ENCODE measurements at places on chromosomes 2 and 18. TPM values are rescaled to one million over a fixed set of nuclear protein-coding genes. Genes with fewer than 3 reads are reported as not detected.
A peak's percentile ranks its signal among the peaks of the same experiment; 100 is the strongest.

DNA sequence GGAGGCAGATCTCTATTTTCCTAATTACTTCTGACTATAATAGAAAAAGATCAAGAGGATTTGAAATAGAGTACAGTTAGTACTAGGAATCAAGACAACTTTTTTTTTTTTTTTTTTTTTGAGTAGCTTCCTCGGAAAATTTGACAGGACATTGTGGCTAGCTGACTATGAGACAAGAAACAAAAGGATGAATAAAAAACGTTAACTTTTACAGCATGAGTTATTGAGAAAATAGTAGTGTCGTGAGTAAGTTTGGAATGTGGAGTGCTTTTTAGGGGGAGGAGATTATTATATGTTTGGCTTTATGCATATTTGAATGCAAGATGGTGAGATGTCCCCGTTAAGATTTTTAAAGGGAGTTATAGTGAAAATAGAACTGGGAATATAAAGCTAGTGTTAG lies 27.7 kb upstream of the CPS1 start:
- DNase-seq, result no peak

GRCh38 chr18:73980289-73980979 lies 167.2 kb downstream of the FBXO15 start:
- peak; percentile 56 for DNase-seq

DNA sequence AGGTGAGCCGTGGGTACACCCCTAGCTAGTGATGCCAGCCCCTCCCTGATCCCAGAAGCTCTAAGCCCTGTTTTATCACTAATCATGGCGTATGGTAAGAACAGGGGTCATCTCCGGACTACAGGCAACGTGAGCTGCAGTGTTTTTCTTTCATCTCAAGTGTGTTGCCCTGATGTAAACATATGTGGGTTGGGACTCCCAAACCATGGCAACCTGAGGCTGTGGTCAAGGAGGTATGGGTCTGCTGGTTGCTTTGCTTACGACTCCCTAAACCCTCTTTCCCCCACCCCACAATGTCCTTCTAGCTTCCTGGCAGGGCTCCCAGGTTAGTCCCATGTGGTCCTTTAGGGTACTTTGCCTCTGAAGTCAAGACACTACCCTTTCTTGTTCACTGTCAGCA lies 53.6 kb upstream of the AFF3 start:
- no peak for DNase-seq

DNA sequence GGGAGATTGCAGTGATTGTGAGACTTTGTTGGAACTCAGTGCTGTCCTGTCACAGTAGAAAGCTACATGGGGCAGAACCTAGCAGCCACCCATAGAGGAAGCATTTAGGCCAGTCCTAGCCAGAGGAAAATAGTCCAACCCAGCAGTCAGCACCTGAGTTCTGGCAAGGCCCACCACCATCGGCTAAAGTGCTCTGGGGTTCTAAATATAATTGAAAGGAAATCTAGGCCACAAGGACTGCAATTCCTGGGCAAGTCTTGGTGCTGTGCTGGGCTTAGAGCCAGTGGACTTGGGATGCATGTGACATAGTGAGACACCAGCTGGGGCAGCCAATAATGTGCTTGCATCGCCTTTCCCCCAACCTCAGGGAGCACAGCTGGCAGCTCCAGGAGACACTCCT lies 28.9 kb upstream of the ACTR2 start:
- DNase-seq, result no peak

DNA sequence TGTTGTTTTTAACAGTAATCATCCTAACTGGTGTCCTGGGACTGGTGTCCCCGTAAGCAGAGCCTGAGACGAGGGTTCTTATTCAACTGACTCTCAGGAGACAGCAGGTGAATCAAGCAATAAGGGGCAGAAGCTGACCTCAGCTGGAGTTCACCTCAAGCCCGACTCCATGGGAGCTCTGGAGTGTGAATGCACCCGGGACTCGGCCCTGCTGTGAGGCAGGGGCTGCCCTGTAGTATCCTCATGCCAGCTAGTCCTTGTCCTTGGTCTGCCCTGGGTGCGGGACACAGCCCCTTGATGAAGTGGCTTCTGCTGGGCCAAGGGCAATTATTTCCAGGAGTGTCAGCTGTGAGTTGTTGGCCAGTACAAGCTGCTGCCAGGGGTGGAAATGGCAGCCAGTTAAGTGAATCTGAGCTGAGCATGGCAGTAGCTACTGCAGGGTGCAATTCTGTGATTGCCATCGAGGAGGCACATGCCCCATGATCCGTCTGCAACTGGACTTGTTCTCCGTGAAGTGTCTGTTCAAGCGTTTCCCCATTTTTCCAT lies 54.9 kb upstream of the OTOS start:
- no peak for DNase-seq

Gene IL1F10
- not detected for total RNA-seq

DNA sequence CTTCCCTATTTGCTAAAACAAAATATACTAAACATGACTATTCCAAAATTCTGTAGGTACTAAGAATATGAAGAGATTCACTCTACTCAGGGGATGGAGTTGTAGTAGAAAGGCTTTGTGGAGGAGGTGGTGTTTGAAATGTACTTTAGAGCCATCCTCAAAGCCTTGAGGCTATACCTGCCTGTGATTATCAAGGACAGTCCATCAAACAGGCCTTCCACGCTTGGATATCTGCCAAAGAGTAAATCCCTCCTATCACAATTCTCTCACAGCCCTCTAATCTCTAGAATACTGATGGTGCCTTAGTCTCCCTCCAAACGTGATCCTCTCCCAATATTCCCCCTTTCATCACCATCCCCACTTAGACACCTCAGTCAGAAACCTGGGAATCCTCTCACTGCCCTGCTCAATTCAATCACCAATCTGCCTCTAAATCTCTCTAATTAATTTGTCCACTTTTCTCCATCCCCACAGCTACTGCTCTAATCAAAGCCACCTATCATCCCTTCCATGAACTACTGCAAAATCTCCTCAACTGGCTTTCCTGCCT lies 13.1 kb downstream of the SOS1 start:
- no peak for DNase-seq

GRCh38 chr18:50594942-50595341 lies 35.1 kb downstream of the MAPK4 start:
- DNase-seq, result no peak

GRCh38 chr2:176679061-176679669 lies 409.9 kb downstream of the MTX2 start:
- no peak for DNase-seq

GRCh38 chr2:136327162-136327852 lies 209.4 kb upstream of the CXCR4 start:
- DNase-seq, result peak; percentile 63

Gene ATF2
- 56.8 TPM for total RNA-seq

Gene PFN4
- 0.23 TPM for total RNA-seq
